ENCODE measurements at places on chromosomes 11 and 22. TPM values are rescaled to one million over a fixed set of nuclear protein-coding genes. Genes with fewer than 3 reads are reported as not detected.

DBX1 gene
- total RNA-seq: not detected

HBG2 gene
- total RNA-seq: not detected

DNA sequence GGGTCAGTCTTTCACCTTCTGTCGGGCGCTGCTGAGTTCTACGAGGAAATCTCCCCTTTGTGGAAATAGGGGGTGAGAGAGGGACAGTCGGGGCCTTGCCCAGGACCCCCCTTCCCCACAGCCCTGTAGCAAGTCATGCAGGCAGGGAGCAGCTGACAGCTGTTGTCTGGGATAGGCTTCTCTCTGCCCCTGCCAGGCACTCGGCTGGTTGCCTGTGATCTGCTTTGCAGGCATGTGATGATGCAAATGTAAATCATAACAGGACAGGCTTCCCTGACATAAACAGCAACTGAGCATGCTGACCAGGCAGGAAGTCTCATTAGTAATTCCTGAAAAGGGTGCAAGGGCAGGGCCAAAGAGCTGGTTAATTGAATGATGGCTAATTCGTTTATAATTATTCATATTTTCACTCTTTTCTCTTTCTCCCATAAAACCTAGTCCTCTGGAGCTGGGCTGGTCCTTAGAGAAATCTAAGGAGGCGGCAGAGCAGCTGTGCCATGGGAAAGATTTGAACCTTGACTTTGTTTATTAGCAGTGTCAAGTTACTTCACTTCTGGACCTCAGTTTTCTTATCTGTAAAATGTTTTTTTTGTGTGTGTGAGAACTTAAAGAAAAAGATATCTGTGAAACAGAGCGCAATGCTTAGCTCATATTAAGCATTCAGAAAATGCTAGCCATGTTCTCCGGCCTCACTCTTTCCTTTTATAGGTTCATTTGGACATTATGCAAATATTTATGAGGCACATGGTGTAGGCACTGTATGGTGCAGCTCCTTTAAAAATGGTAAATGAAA lies 129.7 kb downstream of the LDLRAD3 start:
- H3K4me3 ChIP-seq: no peak overlapping the region
- peak overlapping the region; percentile 46 for H3K27ac ChIP-seq
- H3K4me1 ChIP-seq: peaks cover 26% of the 10 kb centered on the region
- H3K27me3 ChIP-seq: no peaks in the 10 kb centered on the region

DNA sequence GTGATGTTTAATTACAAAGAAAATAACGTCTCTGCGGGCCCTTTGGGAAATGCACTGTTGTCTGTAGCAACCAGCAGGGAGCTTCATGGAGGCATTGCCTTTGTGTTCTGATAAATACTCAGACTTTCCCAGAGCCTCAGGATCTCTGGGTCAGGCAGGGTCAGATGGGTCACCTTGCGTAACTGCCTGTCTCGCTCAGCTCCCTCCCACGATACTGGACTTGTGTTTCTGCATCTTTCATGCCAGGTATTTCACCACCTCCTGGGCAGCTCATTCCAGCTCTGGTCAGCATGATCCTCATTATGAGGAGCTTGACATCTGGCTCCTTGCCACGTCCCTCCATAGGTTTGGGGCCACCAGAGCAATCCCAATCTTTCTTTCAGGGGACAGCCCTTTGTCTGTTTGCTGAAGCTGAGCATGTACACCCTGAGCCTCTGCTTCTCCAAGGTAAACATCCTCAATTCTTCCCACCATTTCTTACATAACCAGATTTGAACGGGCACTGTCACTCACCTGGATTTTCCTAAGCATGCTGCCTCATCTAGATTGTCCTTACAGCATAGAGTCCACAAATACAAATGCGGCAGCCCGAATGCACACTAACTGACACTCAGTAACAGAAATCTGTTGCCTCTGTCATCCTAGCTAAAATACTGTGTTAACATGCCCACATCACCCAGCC lies 162.3 kb downstream of the LARGE1 start:
- no peaks in the 10 kb centered on the region for H3K4me1 ChIP-seq
- no peak overlapping the region for H3K4me3 ChIP-seq
- no peak overlapping the region for H3K27ac ChIP-seq
- H3K27me3 ChIP-seq: no peaks in the 10 kb centered on the region
- H3K36me3 ChIP-seq: no peaks in the 10 kb centered on the region

DNA sequence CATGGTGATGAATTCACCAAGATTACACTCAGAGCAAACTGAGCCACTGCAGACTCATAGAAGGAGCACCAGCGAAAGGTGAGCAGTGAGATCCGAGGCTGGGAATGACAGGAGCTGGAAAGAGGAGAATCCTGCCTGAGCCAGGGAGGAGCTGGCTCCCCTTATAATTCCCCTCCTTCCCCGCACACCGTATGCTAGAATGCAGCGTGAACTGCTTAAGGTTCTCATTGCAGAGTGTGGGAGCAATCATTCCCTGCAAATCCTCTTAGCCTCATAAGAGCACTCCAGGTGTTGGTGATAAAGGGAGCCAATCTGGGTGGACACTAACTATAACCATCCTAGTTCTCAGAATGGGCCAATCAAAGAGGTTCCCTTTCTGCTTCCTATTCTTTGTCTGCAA lies 127.6 kb upstream of the TEAD1 start:
- no peak overlapping the region for H3K4me3 ChIP-seq
- no peaks in the 10 kb centered on the region for H3K36me3 ChIP-seq
- no peak for DNase-seq
- no peaks in the 10 kb centered on the region for H3K4me1 ChIP-seq
